GM12864 (cell line): ENCODE measurements at places on chromosomes 12 and 14.

- no peak for DNase-seq
These were observed 93.2 kb downstream of the BORCS5 start for GRCh38 chr12:12450043-12450471.

DNA sequence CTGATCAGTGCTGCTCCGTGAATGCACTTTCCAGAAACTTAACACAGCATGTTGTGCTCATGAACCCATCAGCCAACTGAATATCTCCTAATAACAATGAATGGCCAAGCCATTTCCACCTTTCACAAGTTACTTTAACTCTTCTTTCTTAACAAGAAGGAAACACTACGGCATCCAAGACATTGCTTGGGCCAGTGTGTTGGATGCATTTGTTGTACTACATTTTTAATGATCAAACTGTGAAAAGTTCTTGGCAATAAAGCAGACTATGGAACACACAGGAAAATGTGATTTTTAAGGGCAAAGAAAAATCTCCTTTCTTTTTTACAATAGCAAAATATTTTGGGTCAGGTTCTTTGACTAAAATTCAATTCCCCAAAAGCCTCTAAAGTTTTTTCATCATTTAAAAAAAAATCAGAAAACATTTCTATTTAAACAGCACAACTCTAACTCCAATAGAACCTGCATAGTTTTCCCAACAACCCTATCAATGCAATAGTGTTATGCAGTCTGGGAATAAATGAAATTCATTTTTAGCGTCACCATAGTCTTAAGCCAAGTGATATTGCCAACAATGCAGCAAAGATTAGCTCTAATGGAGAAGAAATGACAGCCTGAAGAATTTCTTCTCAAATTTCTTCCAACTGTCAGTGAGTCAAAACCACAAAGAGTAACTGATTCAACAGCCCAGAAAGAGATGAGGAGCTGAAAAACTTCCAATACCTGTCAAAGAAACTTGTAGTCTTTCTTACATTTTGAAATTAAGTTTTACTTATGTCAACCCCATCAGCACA lies 50.7 kb upstream of the PTPRR start:
- no peak for DNase-seq

DNA sequence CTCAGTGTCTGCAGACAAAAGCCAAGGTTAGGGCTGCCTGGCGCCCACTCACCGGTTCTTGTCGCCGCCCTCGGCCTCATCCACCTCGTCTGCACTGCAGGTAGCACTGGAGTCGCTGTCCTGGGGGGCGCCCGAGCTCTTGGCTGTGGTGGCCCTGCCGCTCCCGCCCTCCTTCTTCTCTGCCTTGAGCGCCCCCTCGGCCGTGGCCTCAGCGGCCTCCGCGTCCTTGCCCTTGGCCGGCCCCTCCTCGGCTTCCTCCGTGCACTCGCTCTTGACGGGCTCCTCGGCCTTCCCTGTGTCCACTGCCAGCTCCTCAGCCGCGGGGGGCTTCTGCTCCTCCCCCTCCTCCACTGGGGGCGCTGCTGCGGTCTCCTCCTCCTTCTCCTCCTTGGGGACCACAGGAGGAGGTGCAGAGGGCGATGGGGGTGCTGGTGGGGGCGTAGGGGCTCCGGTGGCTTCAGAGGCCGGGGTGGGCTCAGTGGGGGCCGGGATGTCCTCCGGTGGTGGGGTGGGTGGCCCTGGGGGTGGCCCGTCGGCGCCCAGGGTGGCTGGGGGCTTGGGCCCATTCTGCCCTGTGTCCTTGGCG lies 77.2 kb downstream of the RFLNA start:
- no peak for DNase-seq

DNA sequence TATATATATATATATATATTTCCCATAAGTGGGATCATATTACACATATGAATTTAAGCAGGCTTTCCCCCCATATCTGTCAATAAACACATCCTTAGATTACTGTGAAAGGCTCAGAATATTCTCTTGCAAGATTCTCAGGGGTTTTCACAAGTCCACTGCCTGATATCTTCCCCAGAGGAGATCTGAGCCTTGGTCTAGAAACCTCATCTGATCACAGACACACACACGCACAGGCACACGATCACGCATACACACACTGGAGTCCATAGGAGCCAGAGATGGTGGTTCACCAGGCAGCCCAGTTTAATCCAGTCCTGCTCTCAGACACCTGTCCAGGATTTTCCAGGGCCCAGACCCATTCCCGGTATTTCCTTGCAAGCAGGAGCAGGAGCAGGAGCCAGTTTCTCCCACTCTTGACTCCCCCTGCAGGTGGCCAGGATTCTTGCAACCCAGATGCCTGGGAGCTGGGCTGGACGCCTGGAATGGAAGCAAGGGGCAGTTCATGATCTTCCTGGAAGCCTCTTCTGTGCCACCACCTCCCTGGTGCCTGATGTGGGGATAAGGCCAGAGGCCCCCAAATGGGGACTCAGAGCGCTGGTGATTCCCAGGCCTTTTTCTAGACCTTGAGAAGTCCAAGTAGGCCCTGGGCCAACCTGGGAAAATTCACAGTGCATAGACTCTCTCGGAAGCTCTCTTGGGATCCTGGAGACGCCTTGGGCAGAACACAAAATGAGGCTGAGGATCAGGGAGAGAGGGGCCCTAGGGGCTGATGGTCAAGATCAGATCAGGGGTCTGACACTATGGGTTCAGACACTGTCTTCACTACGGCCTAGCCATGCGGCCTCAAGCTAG lies 16.5 kb upstream of the KRT78 start:
- DNase-seq, result no peak

- no peak for DNase-seq
These were observed 224.0 kb upstream of the PDE3A start for GRCh38 chr12:20144341-20144740.

- DNase-seq, result no peak
These were observed 207.2 kb downstream of the TMTC2 start for GRCh38 chr12:82893896-82894295.

DNA sequence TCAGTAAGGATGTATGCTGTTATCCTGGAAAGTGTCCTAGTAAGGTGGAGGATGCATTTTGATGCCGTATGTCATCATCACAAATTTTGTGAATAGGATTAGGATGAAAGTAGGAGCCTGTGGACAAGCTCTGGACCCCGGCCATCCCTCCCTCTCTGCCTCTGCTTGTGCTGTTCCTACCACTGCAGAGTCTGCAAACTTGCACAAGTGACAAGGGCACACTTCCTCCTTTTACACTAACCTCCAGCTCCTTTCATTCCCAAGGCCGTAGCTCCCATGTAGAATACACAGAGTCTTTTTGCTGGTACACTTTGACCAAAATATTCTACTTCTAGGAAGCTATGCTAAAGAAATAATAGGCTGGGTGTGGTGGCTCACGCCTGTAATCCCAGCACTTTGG lies 13.3 kb upstream of the TMCC3 start:
- no peak for DNase-seq

GRCh38 chr14:92143309-92143708 lies 21.5 kb downstream of the CPSF2 start:
- DNase-seq, result no peak

DNA sequence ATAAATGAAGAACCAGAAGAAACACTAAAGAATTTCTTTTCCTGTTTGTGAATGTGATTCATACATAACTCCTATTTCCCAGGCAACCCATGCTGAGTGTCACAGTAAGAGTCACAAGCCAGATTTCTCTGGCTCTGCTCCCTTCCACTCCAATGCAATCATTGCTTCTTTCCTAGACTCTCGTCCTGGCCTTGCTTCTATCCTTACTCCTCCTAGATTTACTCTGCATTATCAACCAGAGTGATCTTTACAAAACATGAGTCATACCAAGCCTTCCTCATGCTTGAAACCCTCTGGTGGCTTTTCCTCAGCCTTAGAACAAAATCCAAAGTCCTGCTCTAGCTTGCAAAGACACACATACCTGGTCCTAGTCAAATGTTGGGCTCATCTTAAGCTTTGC lies 13.3 kb downstream of the IL22 start:
- no peak for DNase-seq

GRCh38 chr14:54337314-54337713 lies 59.5 kb upstream of the CDKN3 start:
- DNase-seq, result no peak
